ENCODE measurements at places on chromosomes 12 and 14.
A peak's percentile ranks its signal among the peaks of the same experiment; 100 is the strongest.

DNA sequence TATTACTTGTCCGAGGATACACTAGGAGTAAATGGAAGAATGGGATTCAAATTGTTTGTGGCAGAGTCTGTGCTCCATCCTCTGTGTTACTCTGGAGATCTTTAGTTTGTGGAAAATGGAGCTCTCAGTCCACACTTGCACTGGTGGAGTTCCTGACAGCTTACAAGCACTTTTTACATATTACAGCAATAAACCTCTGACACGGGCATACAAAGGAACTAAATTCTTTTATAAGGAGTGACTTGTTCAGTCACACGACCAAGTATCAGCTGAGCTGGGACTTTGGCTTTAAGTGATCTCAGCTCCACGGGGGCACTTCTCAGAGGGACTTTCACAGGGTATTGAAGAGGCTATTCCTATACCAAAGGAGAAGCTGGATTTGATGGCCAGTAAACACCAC, 417.5 kb downstream of the LRIG3 start:
- no peak for DNase-seq

DNA sequence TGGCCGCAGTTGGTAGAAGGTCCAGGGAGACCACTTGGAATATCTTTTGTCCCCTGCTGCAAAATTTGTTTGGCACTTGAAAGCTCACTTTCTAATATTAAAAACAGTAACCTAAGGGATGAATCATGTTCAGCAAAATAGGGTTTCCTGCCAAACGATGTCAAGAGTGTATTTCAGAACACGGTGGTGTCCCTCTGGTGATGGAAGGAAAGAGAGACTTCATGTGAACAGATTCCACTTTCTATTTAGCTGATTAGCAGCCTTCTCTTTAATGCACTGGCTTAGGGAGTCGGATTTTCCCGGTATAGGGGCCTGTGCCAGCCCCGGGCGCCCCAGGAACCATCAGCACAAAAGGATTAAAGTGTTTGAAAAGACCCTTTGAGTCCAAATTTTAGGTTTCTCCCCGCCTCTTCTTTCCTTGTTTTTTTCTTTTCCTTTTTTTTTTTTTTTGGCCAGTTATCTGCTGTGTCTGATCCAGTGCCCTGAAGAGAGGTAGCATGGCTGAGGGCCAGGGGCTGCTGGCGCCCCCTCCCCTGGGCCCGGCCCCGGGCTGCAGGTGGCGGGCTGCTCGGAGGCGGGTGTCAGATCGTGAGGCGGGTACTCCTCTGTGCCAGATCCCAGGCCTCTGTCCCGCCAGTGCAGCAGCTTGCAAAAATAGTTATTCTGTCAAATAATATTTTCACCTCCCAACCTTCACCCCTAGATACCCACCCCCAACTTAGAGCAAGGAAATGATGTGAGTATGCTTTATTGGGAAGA, 88.3 kb downstream of the TESC start:
- DNase-seq: no peak

- DNase-seq: no peak
These were observed 210.4 kb downstream of the ETV6 start for GRCh38 chr12:11859705-11860425.

GRCh38 chr12:91773749-91774429, 371.8 kb downstream of the BTG1 start:
- DNase-seq: no peak

DNA sequence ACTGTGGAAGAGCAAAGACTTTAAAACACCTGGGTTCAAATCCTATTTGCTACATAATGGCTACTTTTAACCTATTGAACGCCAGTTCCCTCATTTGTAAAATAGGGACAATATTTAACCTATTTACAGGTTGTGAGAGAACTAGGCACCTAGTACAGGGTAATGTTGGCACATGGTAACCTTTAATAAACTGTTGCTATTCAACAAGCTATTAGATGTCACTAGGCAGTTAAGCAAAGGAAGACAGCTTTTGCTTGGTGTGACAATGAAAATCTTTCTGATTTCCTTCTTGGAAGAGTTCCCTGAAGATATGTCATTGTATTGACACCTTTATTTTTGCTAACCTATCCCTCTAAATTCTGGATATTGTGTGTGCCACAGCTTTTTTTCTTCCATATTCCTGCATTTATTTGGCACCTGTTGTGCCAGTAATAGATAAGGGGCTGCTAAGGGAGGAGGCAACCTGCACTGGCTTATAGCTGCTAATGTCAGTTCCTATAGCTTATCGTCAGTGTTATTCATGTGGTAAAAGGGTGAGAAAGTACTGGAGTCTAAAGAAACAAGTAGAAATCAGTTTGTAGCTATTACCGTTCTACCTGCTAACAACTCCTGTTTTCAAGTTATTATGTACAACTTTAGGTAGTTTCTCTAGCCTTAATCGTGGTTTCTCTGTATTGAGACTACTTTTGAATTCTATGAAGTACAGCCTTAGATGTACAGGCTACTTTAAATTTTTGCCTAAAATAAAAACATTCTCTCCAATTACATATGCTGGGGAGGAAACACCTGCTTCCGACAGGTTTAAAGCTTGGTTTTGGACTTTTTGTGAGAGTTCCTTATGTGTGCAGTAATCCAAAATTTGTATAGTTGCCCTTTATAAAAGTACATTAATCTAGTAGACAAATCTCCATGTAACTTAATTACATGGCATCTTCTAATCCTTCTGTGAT, 24.3 kb downstream of the HIF1A start:
- DNase-seq: no peak

GRCh38 chr14:43145361-43145760, 1361.7 kb downstream of the FSCB start:
- no peak for DNase-seq

DNA sequence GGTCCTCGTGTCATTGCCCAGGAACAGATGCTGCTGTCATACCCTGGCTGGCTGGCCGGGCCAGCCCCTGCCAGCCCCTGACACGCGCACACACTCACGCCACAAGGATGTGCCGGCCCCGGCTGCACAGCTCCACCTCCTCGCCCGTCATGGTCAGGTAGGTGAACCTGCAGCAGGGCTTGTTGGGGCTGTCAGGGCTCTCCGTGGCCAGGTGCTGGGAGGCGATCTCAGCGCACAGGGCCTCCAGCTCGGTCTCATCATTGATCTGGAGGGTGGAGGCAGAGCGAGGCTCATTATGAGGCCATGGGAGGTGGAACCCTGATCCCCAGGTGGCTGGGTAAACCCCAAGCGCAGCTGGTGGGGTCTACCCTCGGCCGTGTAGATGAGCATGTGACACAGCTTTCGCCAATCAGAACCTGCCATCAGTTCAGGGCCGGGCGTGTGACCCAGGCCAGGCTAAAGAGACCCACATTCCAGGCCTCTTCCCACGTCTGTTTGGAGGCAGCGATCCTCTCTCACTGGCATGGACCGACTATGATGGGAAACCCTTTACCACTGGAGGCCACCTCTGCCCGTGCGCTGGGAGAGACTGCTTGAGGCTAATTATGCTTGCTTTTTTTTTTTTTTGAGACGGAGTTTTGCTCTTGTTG, 38.8 kb downstream of the TRAFD1 start:
- no peak for DNase-seq

DNA sequence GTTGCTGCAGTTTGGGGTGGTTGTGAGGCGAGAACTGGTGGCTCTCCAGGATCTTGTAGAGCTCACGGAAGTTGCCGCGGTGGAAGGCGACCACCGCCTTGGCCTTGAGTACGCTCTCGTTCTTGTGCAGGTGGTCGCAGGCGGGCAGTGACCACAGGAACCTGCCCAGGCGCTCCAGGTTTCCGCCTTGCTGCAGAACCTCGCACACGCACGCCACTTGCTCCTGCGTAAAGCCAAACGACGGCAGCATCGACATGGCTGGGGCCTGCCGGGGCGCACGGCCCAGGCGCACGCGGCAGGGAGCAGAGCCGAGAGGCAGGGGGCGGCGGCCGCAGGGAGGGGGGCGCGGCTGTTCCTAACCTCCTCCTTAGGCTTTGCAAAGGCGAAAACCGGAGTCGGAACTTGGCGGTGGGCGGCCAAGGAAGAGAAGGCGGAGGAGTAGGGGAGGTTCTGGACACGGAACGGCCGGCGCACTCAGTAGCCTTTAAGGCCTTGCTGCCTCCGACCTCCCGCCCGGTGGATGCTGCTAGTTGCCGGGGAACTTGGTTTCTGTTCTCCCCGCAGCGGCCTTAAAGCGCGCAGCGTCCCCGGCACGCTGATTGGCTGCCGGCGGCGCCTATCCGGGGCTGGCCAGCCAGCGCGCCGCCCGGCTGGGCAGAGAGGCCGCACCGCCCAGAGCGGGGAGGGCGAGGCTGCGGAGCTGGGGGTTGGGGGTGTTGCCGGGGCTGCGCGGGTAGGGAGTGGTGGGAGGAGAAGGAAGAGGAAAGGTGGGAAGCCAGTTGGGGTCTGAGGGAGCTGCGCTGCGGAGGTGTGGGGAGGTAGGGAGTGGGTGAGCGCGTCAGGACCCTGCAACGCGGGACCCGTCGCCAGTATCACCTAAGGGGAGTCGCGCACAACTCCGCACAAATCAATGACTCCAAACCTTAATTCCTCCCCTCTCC, at the start of gene SIX1:
TSS of gene SIX1 (minus strand) at position 544 of the 941 bp plus-strand sequence. CDS start at position 256, 288 bp downstream.
- peak; percentile 53 for DNase-seq

GRCh38 chr14:94571950-94572349, 9.3 kb upstream of the SERPINA5 start:
- DNase-seq: no peak

DNA sequence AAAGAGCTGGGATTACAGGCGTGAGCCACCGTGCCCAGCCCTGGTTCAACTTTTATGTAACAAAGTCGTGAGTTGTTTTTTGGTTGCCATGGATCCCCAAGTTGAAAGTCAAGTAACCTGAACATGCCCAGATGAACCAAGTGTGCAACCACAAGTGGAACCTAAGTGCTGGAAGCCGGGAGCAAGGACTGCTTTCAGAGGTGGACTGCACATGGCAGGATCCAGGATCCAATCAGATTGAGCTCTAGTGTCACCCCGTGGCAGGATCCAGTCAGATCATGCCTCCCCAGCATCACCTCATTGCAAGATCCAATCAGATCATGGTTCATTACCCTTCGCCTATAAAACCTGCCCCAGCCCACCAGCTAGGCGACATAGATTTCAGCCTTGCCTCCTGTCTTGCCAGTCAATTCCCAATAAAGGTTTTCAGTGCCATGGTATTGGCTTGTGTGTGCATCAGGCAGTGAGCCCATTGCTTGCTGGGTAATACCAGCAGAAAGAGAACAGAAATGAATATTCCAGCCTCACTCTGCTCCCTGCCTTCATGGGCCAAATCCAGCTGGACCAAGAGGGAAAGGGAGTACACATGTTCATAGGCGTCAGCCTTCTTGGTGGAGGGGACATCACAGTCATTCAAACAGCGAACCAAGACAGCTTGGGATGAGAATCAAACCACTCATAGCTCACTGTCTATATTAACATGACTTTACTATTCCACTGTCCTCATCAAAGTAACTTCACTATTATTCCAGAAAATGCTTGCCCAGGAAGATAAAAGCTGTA, 43.6 kb upstream of the VASH1 start:
- no peak for DNase-seq

DNA sequence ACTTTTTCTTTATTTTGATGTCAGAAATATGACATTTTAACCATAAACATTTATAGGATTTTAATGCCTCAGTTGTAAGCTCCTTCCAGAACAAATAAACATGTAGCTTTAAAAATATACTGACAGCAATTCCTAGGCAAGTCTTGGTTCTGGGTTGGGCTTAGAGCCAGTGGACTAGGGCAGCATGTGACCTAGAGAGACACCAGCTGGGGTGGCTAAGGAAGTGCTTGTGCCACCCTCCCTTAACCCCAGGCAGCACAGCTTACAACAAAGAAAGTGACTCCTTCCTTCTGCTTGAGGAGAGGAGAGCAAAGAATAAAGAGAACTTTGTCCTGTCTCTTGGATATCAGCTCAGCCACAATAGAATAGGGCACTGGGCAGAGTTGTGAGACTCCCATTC, 61.6 kb upstream of the KTN1 start:
- peak; percentile 13 for DNase-seq

- no peak for DNase-seq
These were observed 367 bp downstream of the GALNT16 start for GRCh38 chr14:69260190-69260860.

- no peak for DNase-seq
These were observed 9.4 kb downstream of the RNF41 start for GRCh38 chr12:56212361-56212760.
